ENCODE measurements at places on chromosomes 13 and 19.

DNA sequence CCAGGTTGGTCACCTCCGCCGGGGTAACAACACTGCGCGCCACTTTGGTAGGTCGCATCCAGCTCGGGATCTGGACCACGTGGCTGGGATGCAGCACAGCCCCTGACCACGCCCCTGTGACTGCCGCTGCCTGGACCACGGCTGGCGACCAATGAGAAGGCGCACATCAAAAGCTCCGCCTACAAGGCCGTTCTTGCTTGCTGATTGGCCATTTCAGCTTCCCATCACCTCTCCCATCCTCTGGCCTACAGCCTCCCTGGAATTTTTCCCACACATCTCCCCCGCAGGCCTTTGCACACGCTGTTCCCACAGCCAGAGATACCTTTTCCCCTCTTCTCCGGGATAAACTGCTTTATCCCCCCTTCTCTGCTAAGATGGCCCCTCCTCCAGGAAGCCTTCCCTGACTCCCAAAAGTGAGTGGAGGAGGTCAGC lies 12.5 kb upstream of the MAP1S start:
- DNase-seq, result no peak

DNA sequence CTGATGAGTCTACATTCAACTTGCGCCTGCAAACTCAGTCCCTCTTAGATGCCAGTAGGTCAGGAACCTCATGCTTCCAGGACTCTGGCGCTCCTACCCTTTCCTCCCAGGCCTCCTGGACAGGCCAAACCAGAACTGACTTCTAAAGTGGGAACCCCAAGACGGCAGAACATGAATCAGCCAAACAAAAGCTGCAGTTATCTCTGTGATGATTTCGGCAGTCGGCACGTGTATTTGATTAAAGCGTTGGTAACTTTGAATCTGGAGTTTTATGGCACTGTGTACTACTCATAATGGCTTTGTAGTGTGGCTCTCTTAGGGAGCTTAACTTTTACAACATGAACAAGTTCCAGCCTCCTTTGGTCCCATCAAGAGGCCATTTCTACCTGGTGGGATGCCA lies 13.7 kb downstream of the ACTN4 start:
- no peak for DNase-seq

GRCh38 chr19:18496167-18496979 lies 25.5 kb downstream of the ELL start:
- peak; percentile 47 for DNase-seq

DNA sequence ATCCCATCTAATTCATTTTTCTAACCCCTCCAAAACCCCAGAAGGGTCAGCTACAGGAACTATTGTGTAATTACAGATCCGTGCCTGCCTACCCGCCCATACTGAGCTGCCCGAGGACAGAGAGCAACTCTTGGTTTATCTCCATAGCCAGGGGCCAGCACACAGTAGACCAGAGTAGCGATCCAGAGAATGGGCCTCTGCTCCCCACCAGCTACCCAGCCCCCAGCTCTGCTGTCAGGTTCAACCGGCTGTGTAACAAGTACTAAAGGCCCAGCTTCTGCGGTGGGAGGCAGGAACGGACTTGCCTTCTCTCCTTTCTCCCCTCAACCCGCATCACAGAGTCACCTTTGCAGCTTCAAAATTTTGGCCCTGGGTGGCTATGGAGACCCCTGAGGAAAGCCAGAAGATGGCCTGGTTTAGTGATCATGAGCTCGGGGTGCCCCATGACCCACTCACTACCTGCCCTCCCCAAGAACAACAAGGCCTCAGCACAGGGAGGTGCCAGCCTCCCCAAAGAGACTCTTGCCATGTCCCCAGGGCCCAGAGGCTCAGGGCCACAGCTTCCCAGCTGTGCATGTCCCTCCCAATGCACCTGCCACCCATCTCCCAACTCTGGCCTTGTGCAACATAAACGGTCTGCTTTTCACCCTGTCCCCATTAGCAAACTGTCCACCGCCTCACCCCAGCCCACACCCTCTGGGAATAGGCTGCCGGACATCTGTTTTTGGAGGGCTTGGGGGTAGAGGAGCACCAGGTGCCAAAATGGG lies 5.7 kb downstream of the CALM3 start:
- DNase-seq, result no peak

DNA sequence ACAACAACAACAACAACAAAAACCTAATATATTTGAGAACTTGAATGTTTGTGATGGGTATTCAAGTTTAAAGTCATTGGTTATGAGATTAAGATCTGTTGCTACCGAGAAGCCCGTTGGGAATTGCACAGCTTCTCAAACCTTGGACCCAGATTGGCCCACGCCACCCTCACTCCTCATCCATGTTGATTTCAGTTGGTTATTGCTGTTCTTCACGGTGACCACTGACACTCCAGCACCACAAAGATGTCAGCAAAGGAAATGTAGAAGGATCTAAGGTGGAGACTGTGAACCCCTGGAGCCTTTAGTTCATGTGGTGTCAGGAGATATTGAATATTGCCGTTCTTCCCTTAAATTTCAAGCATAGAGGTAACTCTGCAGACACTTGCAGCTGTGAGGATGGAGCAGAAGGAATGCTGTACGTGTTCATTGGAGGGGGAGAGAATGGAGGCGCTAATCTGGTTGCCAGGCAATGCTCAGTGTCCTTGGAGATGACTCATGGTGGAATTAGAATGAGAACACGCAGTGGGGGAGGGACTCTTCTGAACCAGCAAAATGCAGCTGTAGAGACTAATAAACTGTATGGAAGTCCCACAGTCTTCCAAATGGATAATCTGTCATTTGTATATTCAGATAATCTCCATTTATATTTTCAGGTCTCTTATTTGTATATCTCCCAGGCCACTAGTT lies 20.8 kb upstream of the ZNF835 start:
- DNase-seq, result no peak

GRCh38 chr19:48568345-48568886 lies 16.4 kb downstream of the SULT2B1 start:
- DNase-seq, result no peak

DNA sequence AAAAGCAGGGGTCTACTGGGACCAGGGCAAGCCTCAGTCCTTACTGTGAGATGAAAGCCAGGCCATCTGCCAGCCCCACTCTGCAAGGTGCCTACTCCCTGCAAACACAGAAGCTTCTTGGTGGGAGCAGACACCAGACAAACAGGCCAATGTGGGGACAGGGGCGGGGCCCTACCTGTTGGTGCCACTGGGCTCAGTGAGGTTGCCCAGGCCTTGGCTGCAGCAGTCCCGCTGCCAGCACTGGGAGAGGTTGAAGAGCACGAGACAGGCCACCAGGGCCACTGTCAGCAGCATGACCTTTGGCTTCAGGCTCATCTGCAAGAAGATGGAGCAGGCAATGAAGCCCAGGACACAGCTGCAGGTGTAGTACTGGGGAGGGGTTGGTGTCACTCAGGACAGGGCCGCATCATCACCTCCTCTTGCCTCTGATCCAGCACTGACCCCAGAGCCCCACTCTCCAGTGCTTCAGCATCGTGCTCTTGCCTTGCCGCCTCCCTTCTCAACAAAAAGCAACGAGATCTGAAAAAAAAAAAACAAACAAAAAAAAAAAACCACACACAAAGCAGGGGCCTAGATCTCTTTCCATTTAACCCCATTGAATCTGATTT lies 72.6 kb downstream of the NBEA start:
- no peak for DNase-seq

GRCh38 chr13:110251193-110251819 lies 55.7 kb downstream of the COL4A1 start:
- DNase-seq, result no peak

- DNase-seq, result no peak
These were observed 8.5 kb downstream of the GGACT start for GRCh38 chr13:100580045-100580444.

GRCh38 chr19:11551603-11552235 lies 7.3 kb downstream of the ELOF1 start:
- DNase-seq, result no peak

DNA sequence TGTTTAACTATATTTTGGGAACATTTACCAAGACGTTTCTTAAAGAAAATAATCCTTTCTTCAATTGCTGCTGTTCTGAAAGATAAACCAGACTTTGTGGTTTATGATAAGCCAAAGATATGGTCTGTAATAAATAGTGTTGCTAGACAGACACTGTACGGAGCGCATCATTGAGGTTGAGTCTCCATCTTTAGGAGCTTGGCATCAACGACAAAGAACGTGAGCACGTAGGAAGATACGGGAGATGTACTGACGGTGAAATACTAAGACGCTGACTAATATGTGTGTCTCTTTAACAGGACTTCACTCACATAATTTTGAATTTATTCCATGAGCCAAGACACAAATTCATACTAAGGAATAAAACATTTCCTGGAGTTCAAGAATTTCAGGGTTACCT lies 16.2 kb downstream of the TEX29 start:
- no peak for DNase-seq

DNA sequence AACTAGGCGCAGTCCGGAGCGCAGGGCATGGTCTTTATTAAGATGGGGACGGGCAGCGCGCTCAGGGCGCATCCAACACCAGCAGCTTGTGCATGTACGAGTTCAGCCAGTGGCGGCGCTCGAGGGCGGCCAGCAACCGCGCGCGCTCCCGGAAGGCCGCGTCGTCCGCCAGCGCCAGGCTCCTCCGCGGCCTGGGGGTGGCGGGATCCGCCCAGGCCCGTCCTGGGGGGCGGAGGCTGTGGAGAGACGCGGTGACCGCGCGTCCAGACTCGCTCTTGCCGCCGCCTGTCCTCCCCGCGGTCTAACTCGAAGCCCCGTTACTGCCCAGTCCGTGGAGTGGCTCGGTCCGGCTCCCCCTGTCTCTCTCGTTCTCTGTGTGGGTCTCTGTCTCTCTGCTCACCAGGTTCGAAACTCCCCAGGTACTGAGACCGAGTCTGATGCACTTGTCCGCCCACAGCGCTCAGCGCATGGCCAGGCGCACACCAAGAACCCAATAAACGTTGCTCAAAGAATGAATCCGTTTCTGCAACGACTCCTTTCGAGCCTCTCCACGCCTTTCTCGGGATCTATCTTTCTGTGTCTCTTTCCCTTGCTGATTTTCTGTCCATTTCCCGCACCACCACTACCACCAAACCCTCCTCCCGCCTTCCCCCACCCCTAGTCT lies 702 bp downstream of the PTH2 start:
- no peak for DNase-seq

- no peak for DNase-seq
These were observed 6.5 kb downstream of the DOT1L start for GRCh38 chr19:2170219-2170618.

- no peak for DNase-seq
These were observed 1.1 kb downstream of the RAB8A start for GRCh38 chr19:16112778-16113177.

Measured in activated T-helper 1 cell treated with anti-CD3 and anti-CD28 coated beads, Interleukin-2, amount 50 U/mL, for 16 hours (primary cell).